Fibroblast of mammary gland (primary cell): ENCODE measurements at places on chromosomes 7 and 10.

DNA sequence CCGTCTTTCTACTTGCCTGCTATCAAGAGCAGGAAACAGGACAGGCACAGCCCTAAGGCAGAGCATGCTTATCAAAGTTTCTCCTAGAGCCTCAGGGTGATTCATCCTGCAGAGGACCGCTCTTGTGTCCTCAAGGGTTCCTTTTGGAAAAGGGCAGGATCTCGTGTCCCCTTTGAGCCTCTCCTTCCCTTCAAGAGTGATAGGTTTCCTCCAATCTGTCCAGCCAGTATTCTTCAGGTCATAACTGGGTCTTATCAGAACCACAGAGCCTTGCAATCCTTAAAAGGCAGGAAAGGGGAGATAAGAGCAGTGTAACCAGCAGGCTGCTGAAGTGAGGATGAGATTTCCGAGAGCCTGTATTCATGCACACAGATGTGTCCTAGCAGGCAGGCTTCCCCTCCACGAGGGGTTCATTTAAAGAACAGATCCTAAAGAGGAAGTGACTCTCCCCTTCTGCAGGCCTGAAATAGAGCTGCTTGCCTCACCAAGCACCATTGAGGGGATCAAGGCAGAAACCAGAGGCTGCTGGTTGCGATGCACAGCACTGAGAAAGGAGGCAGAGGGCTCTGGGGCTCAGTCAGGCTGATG is 90.5 kb upstream of the SVIL start:
- DNase-seq: no peak

DNA sequence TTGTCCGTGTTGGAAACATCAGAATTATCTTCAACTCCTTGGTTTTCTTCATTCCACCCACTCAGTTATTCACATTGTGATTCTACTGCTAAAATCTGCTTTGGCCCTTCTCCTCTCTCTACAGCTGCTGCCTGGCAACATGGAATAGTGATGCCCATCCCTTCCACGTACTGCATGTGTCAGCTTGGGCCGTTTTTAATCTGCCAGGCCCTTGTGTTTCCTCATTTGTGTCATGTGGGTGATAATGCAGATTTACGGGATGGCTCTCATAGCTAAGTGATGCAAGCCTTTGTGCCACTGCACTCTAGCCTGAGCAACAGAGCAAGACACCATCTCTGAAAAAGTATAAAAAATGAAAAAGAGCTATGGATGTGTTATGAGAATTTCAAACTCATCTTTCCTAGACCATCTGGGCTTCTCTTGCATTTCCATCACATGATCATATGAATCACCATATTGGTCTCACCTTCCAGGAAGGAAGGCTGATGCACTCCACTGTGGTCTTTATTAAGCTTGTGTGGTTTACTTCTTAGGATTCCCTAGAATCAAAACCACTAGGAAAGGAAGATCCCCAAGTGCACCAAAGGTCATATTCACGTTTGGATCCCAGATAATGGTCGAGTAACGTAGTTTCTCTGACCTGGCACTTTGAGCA is 20.6 kb upstream of the CELF2 start:
- DNase-seq: peak; percentile 39

- DNase-seq: no peak
Observed at GRCh38 chr10:20795391-20795790, 101.7 kb downstream of the NEBL start.

GRCh38 chr10:71083716-71083975 is 128.7 kb upstream of the UNC5B start:
- DNase-seq: no peak

DNA sequence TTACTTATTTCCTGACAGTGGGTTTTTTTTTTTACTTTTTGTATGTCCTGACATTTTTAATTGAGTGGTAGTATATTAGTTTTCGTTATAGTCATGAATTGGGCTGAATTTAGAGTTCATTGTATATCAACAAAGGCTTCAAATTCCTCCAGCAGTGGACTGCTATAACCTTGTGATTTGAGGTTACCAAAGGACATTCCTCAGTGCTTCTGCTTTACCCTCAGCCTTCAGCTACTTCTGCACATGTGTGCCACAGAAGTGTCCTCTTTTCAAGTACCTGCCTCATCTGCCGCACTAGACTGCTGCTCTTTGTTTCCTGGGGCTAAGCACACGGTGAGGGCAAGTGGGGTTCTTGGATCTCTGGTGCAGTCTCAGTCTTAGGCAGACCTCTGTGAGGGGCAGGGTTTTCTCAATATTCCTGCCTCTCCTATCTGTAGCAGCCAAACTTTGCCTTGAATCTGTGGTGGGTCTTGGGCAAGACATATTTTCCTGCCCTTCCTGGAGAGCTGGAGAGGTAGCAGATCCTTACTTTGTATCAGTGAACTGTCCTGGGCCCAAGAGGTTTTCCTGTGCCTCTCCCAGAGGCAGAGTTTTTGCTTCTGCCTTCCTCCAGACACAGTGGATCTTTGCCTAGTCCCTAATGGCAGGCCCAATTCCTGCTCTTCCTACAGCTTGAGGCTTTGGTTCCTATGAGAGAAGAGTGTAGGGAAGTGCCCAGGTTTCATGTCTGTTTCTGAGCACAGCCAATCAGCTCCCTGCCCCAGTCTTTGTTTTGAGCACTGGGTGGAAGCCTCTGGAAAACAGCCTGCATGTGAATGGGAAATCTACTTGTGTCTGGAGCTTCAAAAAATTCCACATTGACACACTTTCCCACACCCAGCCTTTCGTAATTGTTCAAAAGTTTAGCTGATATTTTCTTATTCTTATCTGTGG is 39.0 kb upstream of the STRIP2 start:
- DNase-seq: no peak

DNA sequence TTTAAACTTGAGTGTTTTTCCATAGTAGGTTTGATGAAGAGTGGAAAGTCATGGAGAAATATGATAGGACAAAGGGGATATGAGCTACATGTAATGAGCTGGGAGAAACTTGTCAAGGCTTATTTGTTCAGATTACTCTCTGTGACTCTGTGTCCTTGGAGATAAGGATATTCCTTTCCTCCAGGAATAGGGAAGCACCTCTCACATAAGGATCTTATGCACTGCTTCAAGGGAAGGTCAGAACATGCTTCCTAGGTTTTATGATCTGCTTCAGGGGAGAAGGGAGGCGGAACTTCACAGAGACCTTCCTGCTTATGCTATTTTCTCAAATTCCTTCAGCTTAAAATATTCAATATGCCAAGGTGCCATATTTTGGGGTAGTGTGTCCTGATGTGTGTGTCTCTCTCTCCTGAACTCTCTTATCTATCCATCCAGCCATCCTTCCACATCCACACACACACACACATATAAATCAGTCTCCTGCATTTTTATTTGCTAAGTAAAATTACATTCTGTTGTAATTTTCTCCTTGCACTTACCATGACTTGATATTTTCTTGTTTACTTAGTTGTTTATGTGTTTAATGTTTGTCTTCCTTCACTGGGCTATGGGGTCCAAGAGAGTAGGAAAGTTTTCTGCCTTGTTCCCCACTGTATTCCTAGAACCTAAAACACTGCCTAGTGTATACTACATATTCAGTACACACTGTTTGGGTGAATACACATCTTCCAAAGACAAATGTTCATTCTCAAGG is 26.4 kb downstream of the ARL4A start:
- no peak for DNase-seq

DNA sequence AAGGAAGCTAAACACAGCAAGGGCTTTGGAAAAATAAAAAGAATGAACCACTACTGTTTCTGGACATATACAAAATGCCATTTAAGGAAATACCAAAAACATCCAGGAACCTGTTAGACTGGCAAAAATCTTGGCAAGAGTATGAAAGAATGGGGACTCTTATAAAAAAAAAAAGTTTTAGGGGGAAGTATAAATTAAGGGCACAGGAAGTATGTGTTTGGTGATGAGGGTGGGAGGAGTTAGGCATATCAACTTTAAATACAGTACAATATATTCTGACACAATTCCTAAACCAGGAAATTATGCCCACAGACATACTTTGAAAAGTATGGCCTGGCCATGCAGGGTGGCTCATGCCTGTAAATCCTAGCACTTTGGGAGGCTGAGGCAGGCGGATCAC is 74.2 kb downstream of the WAPL start:
- no peak for DNase-seq

- no peak for DNase-seq
Observed at GRCh38 chr10:69344591-69345252, 66.4 kb downstream of the HK1 start.

GRCh38 chr10:96118604-96119450 is 11.3 kb upstream of the ZNF518A start:
- no peak for DNase-seq

DNA sequence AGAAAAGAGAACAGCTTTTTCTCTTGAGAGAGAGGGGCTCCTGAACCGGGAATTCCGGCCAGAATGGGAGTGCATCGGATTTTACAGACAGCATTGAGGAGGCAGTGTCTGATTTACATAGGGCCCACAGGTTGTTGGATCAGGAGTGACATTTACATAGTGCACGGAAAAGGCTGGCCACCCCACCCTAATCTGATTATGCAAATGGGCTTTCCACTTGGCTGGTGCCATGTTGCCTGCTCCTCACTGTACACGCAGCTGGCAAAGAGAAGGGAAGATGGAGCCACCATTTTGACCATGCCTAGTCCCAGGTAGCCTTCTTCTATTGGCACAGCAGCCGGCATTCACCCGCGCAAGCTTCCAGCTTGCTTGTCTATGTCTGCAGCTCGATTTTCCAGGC is 77.5 kb upstream of the FAM171A1 start:
- no peak for DNase-seq

GRCh38 chr10:101536800-101537199 is 51.3 kb downstream of the POLL start:
- peak; percentile 53 for DNase-seq

GRCh38 chr10:89213191-89213808 is 6.2 kb upstream of the CH25H start:
- peak; percentile 66 for DNase-seq

DNA sequence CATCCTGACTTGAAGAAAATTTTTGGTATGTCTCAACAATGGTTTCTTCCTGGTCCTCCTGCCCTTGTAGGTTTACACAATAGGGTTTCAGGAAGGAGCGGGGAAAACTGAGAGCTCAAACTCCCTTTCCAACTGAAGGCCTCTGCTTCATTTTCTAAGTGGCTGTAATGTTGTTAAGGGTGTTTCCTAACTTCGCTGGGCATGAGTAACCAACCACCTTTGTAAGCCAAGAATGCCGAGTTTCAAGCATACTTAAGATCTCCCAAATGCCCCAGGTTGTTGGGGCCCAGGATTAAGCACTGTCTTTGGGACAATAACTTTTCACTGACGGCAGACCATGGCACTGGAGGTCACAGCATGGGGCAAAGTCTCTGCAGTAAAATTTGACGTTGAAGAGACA is 33.6 kb upstream of the DRGX start:
- no peak for DNase-seq

DNA sequence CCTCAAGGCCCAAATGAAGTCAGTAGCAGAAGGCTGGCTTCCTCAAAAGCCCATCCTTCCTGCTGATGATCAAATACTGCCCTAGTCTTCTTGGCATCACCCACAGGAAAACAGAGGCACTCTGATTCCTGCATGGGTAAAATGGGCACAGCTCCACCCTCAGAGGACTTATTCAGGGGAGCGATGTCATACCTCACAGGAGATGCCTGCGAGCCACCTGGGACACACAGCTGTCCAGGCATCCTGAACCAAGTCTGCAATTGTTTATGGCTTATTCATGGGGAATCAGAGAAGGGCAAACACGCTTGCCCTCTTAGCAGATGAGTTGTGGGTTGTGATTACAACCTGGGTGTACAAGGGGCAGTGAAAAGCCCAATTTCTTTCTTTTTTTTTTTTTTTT is 22.0 kb upstream of the LMTK2 start:
- DNase-seq: no peak

DNA sequence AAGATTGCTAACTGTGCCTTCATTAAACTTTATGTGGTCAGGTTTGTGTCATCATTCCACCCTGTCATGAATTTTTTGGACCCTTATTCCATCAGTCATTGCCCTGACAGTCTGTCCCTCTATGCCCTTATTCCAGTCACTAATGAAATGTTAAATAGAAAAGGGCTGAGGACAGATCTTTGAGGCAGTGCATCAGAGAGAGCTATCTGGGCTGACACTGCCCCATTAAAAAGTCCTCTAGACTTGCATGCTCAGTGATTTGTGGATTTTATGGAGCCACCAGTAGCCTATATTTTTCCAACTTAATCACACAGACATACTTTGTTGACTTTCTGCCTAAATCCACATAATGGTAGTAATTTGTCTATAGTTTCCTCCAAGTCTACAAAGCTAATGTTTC is 264.7 kb upstream of the YAE1 start:
- no peak for DNase-seq

GRCh38 chr10:17233286-17233991 is 5.4 kb downstream of the VIM start:
- DNase-seq: peak; percentile 79

DNA sequence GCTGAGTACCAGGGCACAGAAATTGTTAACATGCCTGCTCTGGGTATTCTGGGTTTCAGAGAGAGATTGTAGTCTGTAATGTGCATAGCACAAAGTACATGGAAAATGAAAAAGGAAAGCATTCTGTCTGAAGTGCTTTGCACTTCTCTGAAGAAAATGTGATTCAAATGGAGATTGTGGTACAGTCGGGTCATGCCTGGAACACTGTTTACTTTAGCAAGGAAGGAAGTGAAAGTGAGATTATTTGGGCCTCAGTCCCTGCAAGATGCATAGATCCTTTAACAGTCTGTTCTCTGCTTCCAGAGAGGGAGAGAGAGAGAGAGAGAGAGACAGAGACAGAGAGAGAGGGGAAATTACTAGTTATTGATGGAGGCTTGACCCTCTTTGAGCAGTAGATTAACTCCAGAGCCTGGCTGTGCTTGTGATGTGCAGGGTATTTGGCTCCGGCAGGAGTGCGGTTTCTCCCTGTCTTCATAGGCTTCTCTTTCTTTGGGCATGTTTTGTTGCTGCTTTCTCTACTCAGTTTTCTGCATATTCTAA is 5.4 kb downstream of the VWC2 start:
- no peak for DNase-seq

GRCh38 chr10:129845111-129845753 is 118.8 kb downstream of the EBF3 start:
- DNase-seq: no peak
